ENCODE measurements at places on chromosomes 11 and 22.

DNA sequence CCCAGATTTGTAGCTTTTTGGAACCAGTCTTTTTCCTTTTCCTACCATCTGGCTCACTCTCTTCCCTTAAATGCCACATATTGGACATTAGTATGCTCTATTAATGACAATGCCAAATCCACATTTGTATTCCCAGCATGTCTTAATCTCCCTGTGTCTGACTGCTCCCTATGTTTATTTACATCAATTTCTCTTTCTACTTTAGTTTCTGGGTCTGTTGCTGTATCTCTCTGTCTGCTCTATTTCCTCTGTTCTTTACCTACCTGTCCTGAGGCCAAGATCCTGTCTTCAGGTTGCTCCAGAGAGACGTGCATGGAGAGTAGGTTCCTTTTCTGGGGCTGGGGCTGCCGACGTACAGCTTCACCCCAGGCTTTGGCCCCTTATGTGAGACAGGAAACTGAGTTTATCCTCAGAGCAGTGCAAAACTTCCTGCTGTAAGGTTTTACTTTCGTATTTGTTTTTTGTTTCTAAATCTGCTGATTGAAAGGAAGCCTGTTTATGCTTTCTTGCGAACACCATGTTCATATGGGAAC lies 25.6 kb downstream of the OR2AG2 start:
- peak; percentile 13 for DNase-seq

- DNase-seq: no peak
These were observed 27.7 kb upstream of the MUC5B start for GRCh38 chr11:1194977-1195681.

GRCh38 chr11:78224506-78224905 lies 35.8 kb downstream of the USP35 start:
- no peak for DNase-seq

- DNase-seq: peak; percentile 85
These were observed 34.0 kb downstream of the IRAG1 start for GRCh38 chr11:10659339-10660216.

DNA sequence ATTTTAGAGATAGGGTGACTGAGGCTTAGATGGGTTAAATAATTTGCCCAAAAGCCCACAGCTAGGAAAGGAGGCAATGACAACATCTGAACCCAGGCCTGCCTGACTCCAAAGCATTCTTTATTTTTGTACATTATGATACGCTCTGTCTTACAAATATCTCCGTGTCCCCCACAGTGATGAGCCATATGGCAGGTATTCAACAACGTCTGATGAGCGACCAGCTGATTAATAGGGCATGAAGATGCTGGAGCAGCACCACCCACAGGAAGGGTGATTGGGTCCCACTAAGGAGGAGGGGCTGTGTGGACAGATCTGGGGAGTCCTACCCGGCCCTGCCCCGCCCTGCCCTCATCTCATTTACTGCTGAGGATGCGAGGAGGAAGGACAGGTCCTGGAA lies 380.6 kb downstream of the CADM1 start:
- no peak for DNase-seq

- DNase-seq: peak; percentile 16
These were observed 624 bp downstream of the CBL start for GRCh38 chr11:119206511-119207414.

DNA sequence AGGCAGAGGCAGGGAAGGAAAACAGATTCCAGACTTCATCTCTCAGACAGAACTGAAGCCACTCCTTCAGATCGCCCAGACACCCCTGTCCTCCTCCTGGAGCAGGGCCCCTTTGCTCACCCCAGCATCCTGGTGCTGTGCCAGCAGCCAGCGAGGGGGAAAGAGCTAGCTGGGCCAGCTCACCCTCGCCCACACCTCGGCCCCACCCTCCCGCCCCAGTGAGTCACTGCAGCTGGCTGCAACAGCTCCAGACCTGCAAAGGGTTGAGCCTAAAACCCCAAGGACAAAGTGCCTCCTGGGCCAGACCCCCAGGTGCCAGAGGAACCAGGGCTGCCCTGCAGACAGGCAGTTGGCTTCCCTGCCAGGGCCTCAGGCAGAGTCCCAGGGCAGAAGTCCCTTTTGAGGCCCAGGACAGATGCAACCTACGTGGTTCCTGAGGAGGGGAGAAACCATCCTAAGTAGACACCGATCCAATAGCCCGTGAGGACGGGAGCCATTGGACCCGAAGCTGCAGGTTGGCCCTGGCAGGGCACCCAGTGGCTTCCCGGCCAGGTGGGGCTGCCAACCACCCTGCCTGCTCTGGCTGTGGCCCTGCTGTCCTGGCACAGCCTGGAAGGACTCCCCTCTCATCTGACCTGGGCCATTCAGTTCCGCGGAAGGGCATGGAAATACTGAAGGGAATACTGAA lies 7.2 kb downstream of the AHNAK start:
- DNase-seq: peak; percentile 90

DNA sequence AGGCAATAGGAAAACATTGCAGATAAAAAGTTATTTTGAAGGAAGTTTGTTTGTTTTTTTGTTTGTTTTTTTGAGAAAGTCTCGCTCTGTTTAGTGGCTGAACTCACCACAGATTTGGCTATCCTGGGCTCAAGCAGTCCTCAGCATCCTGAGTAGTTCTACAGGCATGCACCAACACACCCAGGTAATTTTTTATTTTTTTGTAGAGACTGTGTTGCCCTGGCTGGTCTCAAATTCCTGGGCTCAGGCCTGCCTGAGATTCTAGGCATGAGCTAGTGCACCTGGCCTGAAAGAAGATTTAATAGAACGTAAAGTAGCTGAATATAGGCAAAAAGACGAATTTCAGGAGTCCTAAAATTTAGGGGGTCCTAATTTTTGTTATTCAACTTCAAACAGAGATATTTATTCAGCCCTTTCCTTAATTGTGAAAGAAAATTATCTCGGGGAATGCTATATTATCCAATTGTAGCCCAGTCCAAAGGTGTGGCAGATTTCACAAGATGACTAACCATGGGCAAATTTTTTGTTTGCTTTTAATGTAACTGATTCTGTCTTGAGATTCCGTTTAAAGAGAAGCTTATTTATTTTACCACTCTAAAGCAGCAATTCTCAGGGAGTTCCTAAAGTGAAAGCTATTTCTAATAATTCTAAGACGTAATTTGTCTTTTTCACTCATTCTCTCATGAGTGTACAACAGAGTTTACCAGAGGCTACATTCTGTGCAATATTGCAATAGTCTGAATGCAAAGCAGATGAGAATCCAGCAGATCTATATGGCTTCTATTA lies 940 bp downstream of the IL18 start:
- no peak for DNase-seq

GRCh38 chr11:69949327-69949726 lies 128.8 kb upstream of the ANO1 start:
- peak; percentile 69 for DNase-seq

DNA sequence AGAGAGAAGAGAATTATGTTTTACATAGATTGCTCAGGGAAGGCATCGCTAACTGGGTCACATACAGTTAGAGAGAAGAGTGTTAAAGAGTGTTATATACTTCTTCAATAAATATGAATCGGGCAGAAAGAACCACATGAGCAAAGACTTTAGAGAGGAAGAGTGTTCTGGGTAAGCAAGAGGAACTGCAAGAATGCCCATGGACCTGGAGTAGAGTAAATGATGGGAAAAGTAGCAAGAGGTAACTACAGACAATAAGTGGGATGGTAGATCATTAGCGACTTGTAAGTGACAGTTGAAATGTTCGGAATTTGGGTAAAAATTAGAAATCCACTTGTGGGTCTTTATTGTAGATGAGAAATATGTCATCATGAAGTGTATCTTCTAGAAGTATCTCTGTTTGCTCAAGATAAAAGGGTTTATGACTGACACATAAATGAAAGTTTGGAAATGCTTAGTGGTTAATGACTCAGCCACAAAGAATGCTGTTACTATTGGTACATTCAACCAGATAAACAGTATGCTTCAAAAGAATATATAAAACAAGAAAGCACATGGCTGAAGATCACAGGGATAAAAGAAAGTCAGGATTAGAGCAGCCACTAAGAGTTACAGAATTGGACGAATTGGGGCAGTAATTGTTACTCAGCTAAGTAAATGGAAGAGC lies 229.3 kb downstream of the CASP12 start:
- DNase-seq: peak; percentile 89
